CD4-positive, alpha-beta T cell treated with Interleukin-21 for 1 hour (primary cell): ENCODE measurements at places on chromosomes 11 and 22.

GRCh38 chr11:9070749-9071491 is 20.5 kb downstream of the SCUBE2 start:
- no peak for DNase-seq

DNA sequence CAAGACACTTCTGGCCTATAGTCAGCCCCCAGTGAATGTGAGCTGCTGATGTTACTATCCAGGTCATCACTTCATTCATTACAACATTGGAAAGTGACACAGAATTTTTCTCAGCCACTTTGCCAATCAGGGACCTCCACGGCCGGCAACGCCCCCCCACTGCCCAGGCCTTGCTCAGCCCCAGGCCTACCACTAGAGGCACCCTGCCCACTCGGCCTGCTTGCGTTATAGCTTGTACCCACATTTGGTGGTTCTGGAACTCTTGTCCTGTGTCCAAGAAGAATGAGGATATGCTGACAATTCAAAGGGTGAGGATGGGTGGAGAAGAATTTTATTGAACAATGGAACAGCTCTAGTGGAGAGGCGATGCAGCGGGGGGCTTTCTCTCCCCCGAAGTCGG is 96.2 kb downstream of the TSPAN18 start:
- DNase-seq = no peak

GRCh38 chr11:37322333-37323194 is 724.5 kb upstream of the RAG2 start:
- no peak for DNase-seq

DNA sequence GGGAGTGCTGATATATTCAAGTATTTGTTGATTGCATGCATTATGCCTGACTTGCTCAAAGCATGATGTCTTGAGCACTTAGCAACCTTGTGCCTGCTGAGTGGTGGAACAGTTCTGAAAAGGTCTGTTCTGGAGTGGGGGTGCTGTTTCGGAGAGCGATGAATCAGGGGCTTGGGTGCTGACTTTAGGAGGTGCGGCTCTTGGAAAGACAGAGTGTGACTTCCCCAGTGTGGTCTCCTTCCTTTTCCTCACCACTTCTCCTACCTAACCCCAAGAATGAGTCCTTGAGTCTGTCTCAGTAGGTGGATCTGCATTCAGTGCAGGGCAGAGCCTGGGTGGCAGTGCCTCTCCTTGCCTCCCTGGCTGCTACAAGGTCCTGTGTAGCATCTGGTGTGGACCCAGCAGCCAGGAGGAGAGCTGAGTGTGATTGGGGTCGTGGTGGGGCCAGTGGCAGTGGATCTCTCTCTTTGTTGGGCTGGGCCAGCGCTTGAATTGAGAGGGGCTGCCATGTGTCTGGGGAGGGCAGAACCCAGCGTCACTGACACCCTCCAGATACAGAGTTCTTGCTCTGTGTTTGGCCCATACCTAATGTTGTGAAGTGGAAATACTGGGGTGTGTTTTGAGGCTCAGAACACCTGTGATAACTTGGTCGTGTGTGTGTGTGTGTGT is 35.9 kb downstream of the ST3GAL4 start:
- no peak for DNase-seq

DNA sequence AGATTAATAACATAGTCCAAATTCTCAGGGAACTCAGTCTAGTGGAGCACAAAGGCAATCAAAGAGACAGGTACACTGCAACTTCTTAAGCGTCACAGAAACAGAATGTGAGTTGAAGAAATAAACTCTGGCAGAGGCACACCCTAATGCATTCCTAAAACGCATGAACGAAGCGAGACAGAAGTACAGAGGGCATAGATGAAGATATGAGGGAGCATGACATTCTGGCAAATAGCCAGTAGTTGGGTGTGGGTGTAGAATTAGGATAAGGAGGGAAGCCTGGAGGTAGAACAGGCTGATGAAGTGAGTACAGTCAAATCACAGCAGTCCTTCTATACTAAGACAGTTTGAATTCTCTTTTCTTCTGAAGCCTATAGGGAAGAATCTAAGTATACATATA is 838.7 kb upstream of the API5 start:
- no peak for DNase-seq

DNA sequence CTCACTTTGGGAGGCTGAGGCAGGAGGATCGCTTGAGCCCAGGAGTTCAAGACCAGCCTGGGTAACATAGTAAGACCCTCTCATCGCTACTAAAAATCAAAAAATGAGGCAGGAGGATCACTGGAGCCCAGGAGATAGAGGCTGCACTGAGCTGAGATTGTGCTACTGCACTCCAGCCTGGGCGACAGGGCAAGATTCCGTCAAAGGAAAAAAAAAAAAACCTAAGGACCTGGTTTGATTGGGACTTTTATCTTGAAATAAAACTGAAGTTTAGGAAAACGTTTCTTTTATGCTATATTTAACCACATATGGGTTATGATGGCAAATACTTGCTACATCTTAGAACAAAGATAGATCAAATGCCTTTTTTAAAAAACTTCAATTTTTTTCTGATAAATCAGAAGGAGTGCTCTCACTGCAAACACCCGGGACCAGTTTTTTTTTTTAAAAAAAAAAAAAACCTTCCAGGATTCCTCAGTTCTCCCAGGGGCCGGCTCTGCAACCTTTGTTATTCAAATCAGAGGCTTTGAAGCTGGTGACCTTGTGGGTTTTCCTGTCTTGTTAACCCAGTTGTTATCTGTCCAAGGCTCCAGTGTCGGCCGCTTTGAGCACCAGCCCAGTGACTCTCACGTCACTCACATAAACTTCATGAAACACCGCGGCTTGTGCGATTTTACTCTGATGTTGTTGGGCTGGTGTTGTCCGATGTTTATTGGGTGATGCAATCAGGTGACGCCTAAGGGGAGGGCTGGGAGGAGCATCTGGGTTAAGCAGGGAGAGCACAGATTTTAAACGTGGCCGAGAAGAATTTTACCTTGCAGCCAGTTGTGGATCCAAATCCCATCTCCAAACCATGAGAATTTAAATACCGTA is 24.7 kb upstream of the SLC22A12 start:
- DNase-seq = peak; percentile 24

- DNase-seq = no peak
Observed at GRCh38 chr11:17531071-17531600, 13.1 kb downstream of the USH1C start.

DNA sequence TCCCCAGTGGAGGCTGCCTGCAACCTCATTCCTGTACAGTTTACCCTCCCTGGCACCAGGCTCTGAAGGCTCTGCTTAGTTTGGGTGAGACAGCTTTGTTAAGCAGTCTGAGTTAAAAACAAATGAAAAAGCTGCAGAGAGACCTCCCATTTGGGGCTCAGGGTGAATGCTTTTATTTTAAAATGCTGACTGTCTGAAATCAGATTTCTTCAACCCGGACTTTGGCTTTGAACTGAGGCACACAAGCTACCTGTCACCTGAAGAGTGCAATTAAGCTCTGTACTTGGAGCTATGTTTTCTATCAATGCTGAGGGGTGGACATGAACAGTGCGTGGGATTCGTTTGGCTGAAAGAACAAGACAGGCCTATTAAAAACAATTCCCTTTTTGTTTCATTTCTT is 217.5 kb upstream of the SORL1-AS1 start:
- DNase-seq = no peak

- no peak for DNase-seq
Observed at GRCh38 chr11:78699609-78700135, 125.0 kb upstream of the NARS2 start.

DNA sequence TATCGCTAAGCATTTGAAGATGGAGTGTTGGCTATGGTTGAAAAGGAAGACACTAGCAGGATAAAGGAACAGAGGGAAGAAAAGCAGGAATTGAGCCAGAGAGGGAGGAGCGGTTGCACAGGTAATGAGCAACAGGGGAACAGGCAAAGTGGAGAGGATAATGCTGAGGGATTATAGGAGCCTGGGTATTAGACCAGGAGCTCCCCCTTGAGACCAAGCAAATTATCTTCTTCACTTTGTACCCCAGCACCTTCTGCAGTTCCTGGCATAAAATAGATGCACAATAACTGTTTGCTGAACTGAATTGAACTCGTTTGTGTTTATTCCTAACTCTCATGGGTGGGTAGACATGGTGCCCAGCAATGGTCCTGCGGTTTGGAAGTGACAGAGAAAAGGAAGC is 54.6 kb upstream of the OR5P2 start:
- no peak for DNase-seq

- no peak for DNase-seq
Observed at GRCh38 chr22:27641049-27641795, 160.3 kb downstream of the MN1 start.

DNA sequence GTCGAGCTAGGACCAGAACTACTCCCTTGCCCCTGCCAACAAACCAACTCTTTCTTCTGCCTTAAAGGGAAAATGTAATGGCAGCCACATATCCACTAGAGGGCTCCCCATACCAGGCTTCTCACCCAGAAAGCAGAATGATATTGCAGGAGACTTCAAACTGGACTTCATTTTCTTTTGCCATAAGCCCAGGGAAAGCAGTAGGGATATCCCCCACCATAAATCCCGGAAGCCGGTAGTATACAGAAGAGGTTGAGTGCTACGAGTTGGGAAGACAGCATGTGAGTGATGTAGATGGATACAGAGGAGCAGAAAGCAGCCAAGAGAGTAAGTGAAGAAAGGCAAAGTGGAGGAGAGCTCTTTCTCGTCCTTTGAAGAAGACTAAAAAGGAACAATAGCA is 12.1 kb downstream of the PLAAT5 start:
- peak; percentile 75 for DNase-seq

- no peak for DNase-seq
Observed at GRCh38 chr11:110355011-110355744, 58.8 kb upstream of the RDX start.
